HCT116 (cell line): ENCODE measurements at places on chromosomes 1 and 21. TPM values are rescaled to one million over a fixed set of nuclear protein-coding genes. Genes with fewer than 3 reads are reported as not detected.

The TFF3 gene
- total RNA-seq = 0.22 TPM

GRCh38 chr21:45435405-45435981, 30.5 kb downstream of the COL18A1 start:
- no peak for DNase-seq

GRCh38 chr1:25712299-25712970, 87.6 kb upstream of the SELENON start:
- DNase-seq = no peak

- DNase-seq = no peak
Measured at GRCh38 chr1:156366378-156367166, 2.4 kb upstream of the RHBG start.

DNA sequence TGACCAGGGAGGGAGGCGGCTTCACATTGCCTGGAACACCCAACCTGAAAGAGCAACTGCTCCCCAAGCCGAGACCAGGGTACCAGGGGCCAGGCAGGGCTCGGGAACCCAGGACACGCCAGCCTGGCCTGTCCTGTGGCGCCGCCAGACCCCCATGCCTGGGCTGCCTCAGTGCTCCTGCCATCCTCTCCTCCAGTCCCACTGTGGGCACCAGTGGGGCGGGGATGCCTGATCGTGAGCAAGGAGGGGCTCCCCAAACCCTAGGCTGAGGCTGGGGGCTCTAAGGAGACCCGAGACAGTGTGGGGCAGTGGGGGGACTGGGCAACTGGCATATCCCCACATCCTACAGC, 45.1 kb downstream of the WNT9A start:
- no peak for DNase-seq

GRCh38 chr1:72938408-72938807, 656.1 kb upstream of the NEGR1 start:
- no peak for DNase-seq
